ENCODE measurements at places on chromosomes 3 and 15. TPM values are rescaled to one million over a fixed set of nuclear protein-coding genes. Genes with fewer than 3 reads are reported as not detected.

The PLA2G4F gene
- not detected for total RNA-seq

The LEKR1 gene
- 1.3 TPM for total RNA-seq

The NR2E3 gene
- total RNA-seq: not detected

GRCh38 chr3:99669879-99670555, 31.6 kb downstream of the COL8A1 start:
- DNase-seq: no peak
